ENCODE measurements at places on chromosomes 12 and 14. TPM values are rescaled to one million over a fixed set of nuclear protein-coding genes. Genes with fewer than 3 reads are reported as not detected.
A peak's percentile ranks its signal among the peaks of the same experiment; 100 is the strongest.

GRCh38 chr14:29461506-29461905 is 466.1 kb downstream of the PRKD1 start:
- no peak overlapping the region for H3K27ac ChIP-seq
- H3K4me1 ChIP-seq = no peaks in the 10 kb centered on the region
- DNase-seq = no peak

GRCh38 chr12:63849106-63849620 is 4.7 kb downstream of the SRGAP1 start:
- peaks cover 6% of the 10 kb centered on the region for H3K4me1 ChIP-seq
- H3K27ac ChIP-seq = no peak overlapping the region
- no peak for DNase-seq
- H3K4me3 ChIP-seq = no peak overlapping the region
- H3K36me3 ChIP-seq = no peaks in the 10 kb centered on the region

DNA sequence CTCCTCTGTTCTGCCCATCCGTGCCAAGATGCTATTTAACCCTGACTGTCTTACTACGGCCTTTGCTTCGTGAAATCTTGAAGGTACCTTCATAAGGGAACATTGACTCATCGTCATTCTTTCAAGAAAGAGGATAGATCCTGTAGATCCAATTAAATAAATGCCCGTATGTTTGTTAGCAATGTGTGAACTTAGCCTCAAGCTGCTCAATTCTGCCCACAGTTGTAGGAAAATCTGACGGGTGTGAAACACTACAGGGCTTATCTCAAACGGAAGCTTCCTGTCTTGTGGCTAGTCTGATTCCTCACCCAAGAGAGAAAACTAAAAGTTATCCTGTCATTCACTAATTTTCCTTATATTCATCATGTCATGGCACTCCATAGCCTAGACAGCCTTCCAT is 168.0 kb upstream of the TBX3 start:
- no peaks in the 10 kb centered on the region for H3K4me1 ChIP-seq
- no peaks in the 10 kb centered on the region for H3K36me3 ChIP-seq
- no peak for DNase-seq
- no peaks in the 10 kb centered on the region for H3K27me3 ChIP-seq

DNA sequence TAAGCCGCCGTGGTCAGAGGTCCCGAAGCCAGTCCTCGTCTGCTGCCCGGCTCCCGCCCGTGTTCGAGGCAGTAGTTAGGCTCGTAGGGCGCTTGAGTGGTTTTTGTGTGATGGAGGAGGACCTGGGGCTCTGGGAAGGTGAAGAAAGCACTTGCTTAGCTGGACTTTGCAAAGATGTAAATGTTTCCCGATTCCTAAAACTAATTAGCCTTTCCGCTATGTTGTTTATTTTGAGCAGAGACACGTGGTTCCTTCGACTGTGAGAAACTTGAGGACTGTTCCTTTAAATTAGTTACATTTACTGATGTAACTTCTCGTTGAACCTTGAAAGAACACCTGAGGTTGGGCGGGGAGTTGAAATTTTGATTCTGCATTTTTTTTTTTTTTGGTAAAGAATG is 33.9 kb downstream of the MIA2 start:
- DNase-seq = no peak
- peak overlapping the region; percentile 90 for H3K27ac ChIP-seq

GRCh38 chr12:62248873-62249272 is 11.3 kb upstream of the USP15 start:
- no peak for DNase-seq
- H3K4me1 ChIP-seq = peaks cover 24% of the 10 kb centered on the region
- H3K27ac ChIP-seq = no peak overlapping the region
- no peaks in the 10 kb centered on the region for H3K36me3 ChIP-seq

- H3K27me3 ChIP-seq = no peaks in the 10 kb centered on the region
- H3K27ac ChIP-seq = no peak overlapping the region
- peaks cover 56% of the 10 kb centered on the region for H3K36me3 ChIP-seq
Observed at GRCh38 chr14:91277546-91278382, 33.3 kb upstream of the GPR68 start.

- DNase-seq = no peak
- no peak overlapping the region for H3K4me3 ChIP-seq
- no peak overlapping the region for H3K27ac ChIP-seq
- H3K27me3 ChIP-seq = peaks cover 9% of the 10 kb centered on the region
- no peaks in the 10 kb centered on the region for H3K36me3 ChIP-seq
Observed at GRCh38 chr14:92417759-92418158, 94.8 kb downstream of the SLC24A4 start.

DNA sequence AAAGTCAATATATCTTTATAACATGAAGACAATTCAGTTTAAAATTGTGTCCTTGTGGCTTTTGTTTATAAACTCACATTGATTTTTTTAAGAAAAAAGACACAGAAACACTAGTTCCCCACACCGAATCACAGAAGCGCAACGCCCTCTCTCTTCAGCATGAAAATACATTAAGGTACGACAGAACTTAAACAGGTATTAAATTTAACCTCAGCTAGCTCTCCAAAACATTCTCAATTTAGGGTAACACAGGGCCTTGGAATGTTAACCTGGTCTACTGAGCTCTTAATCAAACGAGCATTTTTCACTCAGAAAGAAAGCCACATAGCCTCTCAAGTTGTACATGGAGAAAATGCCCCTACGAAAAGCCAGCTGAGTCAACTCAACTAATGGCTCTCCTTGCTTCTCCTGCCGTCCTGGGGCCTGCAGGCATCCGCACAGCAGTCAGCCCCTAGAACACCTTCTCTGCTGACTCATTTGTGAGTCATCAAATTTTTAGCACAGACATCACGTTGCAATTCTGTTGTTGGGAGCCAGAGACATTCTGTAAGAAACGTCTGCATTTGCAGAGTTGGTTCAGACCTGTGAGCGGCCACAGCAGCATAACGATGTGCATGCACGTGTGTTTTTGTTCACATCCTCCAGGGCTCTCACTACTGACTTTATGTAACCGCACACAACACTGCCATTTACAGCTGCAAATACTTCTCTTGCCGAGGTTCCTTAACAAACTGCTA is 141.6 kb downstream of the ITPR2 start:
- H3K4me1 ChIP-seq = no peaks in the 10 kb centered on the region
- H3K4me3 ChIP-seq = no peak overlapping the region
- H3K27me3 ChIP-seq = no peaks in the 10 kb centered on the region
- no peak overlapping the region for H3K27ac ChIP-seq
- peaks cover 26% of the 10 kb centered on the region for H3K36me3 ChIP-seq

- no peak overlapping the region for H3K27ac ChIP-seq
- no peak overlapping the region for H3K4me3 ChIP-seq
- H3K36me3 ChIP-seq = no peaks in the 10 kb centered on the region
- peaks cover 4% of the 10 kb centered on the region for H3K27me3 ChIP-seq
- H3K4me1 ChIP-seq = peaks cover 22% of the 10 kb centered on the region
Observed at GRCh38 chr12:27236498-27236897, 7.6 kb upstream of the STK38L start.

DNA sequence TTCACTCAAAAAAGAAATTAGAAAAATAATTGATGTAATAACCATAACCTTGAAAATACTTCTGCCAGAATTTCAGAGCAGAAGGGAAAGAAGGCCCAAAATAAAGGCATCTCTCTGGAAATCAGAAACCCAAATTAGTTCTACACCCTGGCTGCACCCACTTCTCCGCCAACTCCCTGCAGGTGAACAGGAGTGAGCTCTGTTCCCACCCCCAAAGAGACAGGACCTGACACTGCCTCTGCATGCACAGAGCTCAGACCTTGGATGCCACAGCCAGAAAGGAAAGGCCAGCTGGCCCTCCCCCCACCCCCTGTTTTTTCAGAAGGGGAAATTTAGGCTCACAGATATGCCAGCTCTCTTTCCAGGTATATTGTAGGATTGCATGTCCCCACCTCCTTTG is 228.2 kb downstream of the BCL11B start:
- no peak overlapping the region for H3K27ac ChIP-seq
- no peaks in the 10 kb centered on the region for H3K4me1 ChIP-seq
- H3K27me3 ChIP-seq = no peaks in the 10 kb centered on the region
- H3K36me3 ChIP-seq = no peaks in the 10 kb centered on the region
- H3K4me3 ChIP-seq = no peak overlapping the region

DNA sequence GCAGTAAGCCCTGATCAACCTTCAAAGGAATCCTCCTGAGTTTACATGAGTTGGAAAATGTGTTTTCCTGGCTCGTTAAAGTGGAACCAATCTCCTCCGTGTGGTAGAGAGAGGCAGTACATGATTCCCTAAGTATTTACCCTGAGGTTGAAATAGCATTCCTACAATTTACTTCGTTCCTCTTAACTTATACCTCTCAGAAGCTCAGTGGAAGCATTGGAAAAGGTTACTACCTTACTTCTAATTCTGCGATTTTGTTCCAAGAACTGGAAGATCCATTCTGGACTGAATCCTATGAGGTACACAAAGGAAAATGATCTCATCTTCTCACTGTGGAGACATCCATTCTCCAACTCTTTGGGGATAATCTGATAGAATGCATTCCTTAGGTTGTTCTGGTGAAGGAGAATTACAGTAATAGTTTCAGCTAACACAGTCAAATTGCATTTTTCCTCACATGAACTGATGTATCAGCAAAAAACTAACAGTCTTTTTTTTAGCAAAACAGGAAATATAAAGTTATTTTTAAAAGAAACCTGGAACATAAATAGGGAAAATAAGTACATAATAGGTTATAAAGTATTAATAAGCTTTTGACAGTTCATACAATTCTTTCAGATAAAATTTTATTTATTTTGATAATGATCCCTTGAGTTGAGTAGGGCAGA is 475.6 kb downstream of the PDZRN4 start:
- H3K4me1 ChIP-seq = no peaks in the 10 kb centered on the region
- no peaks in the 10 kb centered on the region for H3K36me3 ChIP-seq
- H3K27me3 ChIP-seq = peaks cover 2% of the 10 kb centered on the region
- no peak for DNase-seq
- H3K27ac ChIP-seq = no peak overlapping the region
- H3K4me3 ChIP-seq = no peak overlapping the region

DNA sequence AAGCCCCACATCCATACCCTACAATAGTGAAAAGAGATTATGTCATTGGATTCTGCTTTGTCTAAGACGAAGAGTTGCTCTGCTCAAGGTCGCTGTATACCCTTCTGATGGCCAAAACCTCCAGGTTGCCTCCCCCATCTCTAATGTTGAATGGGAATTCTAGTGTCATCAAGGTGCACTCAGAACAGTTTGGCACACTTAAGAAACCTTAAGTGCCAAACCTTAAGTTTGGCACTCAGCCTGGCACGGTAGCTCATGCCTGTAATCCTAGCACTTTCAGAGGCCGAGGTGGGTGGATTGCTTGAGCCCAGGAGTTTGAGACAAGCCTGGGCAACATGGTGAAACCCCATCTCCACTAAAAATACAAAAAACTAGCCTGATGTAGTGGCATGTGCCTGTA is 1245.6 kb upstream of the SEL1L start:
- H3K4me1 ChIP-seq = no peaks in the 10 kb centered on the region
- H3K27ac ChIP-seq = no peak overlapping the region
- no peaks in the 10 kb centered on the region for H3K36me3 ChIP-seq
- no peak overlapping the region for H3K4me3 ChIP-seq

GRCh38 chr12:6828781-6829535 is 751 bp downstream of the P3H3 start:
- H3K27me3 ChIP-seq = peaks cover 29% of the 10 kb centered on the region
- peaks cover 19% of the 10 kb centered on the region for H3K4me1 ChIP-seq
- H3K36me3 ChIP-seq = no peaks in the 10 kb centered on the region
- DNase-seq = peak; percentile 50

DNA sequence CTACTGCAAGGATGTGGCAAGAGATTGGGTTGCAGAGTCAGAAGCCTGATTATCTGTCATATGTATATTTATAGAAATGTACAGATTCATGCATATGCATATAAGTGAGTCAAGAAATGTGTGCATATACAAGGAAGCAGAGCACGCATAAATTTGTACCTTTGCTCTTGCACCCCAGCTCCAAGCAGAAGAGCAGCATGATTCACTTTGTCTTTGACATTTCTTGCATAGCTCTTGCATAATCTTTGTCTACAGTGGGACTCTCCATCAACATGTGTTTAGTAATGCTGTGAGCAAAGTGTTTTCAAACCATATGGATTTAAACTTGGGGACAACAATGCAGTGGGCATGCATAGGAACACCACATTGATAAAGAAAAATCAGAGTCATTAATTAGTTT is 330.7 kb upstream of the DCN start:
- H3K27me3 ChIP-seq = peaks cover 4% of the 10 kb centered on the region
- no peak overlapping the region for H3K4me3 ChIP-seq
- DNase-seq = no peak
- H3K36me3 ChIP-seq = no peaks in the 10 kb centered on the region
- no peaks in the 10 kb centered on the region for H3K4me1 ChIP-seq

The PAPLN gene
- total RNA-seq = 0.65 TPM

The KRT2 gene
- not detected for total RNA-seq

The GPR84 gene
- total RNA-seq = 2.6 TPM

The CLEC2A gene
- not detected for total RNA-seq

The KRT3 gene
- total RNA-seq = not detected

The UTP20 gene
- total RNA-seq = 20.6 TPM

The RIPK3 gene
- 11.0 TPM for total RNA-seq

The FSCB gene
- total RNA-seq = not detected

The DENR gene
- 58.2 TPM for total RNA-seq

Measured in activated CD4-positive, alpha-beta memory T cell treated with anti-CD3 and anti-CD28 coated beads for 36 hours (primary cell).